ENCODE measurements at places on chromosomes 7 and 10. TPM values are rescaled to one million over a fixed set of nuclear protein-coding genes. Genes with fewer than 3 reads are reported as not detected.
A peak's percentile ranks its signal among the peaks of the same experiment; 100 is the strongest.

- DNase-seq: no peak
These were observed 437.6 kb downstream of the PCDH15 start for GRCh38 chr10:54363390-54363789.

- no peak for DNase-seq
These were observed 160.9 kb upstream of the NPY start for GRCh38 chr7:24123076-24123475.

- DNase-seq: no peak
These were observed 278.8 kb downstream of the GPR158 start for GRCh38 chr10:25453619-25454018.

DNA sequence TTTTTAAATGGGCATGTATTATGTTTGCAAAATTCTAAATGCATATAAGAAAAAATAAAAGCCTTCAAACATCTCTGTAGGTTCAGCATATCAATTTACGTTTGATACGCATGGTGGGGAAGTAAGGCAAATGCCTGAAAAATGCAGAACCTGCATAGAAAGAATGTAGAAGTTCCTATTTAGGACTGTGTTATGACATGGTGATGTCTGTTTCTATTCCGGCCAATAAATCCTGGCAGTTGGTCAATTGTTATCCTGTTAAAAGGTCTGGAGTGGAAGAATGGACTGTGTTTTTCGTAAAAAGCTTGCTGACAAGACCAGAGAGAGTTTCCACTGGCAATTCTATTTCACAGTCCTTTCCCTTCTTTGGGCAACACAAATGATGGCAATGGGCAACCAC lies 49.6 kb upstream of the CAV2 start:
- no peak for DNase-seq

GRCh38 chr7:33901199-33901598 lies 4.1 kb upstream of the BMPER start:
- no peak for DNase-seq

DNA sequence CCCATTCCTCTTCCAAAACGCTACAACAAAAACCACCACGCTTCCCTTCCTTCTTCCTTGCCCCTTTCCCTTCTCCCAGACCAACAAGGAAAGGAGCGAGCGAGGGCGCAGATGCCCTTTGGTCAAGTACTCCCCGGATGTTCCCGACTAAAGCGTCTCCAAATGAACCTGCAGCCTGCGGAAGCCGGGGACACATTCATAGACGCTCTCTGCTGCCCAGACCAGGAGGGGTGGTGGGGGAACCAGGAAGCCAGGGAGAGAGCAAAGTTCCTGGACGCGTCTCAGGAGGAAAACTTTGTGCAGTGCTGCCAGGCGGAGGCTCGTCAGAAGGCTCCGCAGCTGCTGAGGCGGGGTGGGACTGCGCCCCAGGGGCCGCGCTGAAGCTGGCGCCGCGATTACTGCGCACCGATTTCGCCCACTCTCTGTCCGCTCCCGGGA lies 754 bp downstream of the SEMA3D start:
- peak; percentile 69 for DNase-seq

GRCh38 chr10:11134411-11134810 lies 116.7 kb downstream of the CELF2 start:
- no peak for DNase-seq

GRCh38 chr7:103752995-103753394 lies 236.5 kb downstream of the RELN start:
- DNase-seq: no peak

DNA sequence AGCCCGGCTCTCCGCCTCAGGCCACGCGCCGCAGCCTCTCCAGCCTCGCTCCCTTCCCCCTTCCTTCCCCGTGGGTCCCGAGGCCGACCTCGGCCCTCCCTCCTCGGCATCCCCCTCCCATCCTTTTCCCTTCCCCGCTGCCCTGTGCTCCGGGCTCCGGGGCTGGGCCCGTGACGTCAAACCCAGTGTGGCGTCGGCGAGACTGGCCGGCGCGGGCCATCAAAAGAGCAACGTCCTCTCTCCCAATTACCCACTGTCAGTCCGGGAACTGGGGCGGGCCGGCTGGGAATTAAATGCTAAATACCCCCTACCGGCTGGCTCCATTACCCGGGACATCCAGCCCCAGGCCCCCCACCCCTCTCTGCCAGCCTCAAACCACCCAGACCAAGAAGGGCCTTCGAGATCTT lies 2.6 kb upstream of the GATA3 start:
- peak; percentile 91 for DNase-seq

DNA sequence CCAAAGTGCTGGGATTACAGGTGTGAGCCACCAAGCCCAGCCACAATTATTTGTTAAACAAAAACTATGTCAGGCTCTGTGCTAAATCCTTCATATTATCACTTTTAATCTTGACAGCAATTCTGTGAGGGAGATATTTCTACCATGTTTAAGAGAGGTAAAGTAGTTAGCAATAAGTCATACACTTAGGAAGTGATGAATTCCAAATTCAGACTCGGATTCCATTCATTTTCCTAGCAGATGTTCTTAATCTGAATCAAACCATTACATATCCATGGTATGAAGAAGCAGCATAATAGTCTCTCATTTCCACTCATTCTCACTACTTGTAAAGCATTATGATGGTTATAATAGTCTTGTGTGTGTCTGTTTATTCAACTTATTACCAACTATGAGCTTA lies 2.9 kb upstream of the CD36 start:
- DNase-seq: no peak

- no peak for DNase-seq
These were observed 372.3 kb upstream of the LRRN3 start for GRCh38 chr7:110718503-110719205.

GRCh38 chr10:58140691-58141347 lies 126.9 kb downstream of the IPMK start:
- DNase-seq: no peak

- no peak for DNase-seq
These were observed 177.3 kb upstream of the TNS3 start for GRCh38 chr7:47759056-47759706.

DNA sequence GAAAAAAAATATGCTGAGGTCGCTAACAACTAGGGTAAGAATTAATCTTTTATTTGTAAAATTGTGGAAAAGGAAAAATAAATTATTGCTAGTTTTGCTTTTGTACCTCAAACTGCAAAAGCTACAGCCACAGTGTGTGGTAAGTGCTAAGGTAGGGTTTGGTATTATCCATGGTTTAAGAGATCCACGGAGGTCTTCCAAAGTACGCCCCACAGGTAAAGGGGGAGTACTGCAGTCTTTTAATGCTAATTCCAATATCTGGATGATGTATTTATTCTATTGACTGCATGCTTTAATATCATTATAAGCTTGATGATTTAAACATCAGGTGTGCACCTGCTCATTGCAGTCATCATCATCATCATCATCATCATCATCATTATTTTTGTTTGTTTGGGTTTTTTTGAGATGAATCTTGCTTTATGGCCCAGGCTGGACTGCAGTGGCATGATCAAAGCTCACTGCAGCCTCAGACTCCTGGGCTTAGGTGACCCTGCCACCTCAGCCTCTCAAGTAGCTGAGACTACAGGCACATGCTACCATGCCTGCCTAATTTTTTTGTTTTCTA lies 38.4 kb upstream of the BMS1 start:
- DNase-seq: no peak

DNA sequence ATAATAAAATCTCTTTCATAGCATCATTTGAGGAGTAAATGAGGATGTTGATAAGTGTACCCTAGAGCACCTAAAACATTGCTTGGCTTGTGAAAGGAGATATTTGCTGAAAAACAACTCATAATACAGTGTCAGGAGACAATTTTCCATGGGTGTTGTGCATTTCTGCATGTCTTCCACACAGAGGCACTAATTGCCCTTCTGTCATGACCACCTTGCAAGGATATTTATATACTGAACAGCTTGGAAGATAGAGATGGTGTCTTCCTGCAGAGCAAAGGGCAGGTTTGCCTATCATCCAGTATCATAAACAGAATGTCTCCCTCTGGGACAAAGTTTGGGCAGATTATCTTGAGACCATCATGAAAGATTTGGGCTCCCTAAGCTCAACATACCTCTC lies 495.2 kb upstream of the LRRN3 start:
- peak; percentile 8 for DNase-seq

- no peak for DNase-seq
These were observed 240.3 kb upstream of the KAT6B start for GRCh38 chr10:74586088-74586585.

- no peak for DNase-seq
These were observed 54.7 kb upstream of the STEAP4 start for GRCh38 chr7:88361357-88361756.

- peak; percentile 2 for DNase-seq
These were observed 52.4 kb downstream of the ZNF365 start for GRCh38 chr10:62426600-62426999.

DNA sequence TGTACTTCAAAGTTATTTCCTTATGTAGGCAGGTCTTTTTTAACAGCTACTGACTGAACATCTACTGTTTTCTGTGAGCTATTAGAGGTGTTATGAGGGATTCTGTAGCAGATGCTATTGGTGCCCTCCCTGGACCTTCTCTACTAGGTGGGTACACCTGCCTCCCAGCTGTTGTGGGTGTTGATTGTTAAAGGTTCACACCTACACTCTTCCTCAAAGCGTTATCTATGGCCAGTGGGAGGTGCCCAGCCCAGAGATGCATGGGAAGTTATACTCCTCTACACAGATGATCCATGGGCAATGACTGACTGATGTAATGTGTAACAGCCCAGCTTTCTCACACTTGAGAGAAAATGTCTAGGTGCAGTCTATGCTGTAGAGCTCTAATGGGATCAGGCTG lies 127.7 kb downstream of the PRKG1 start:
- DNase-seq: no peak

DNA sequence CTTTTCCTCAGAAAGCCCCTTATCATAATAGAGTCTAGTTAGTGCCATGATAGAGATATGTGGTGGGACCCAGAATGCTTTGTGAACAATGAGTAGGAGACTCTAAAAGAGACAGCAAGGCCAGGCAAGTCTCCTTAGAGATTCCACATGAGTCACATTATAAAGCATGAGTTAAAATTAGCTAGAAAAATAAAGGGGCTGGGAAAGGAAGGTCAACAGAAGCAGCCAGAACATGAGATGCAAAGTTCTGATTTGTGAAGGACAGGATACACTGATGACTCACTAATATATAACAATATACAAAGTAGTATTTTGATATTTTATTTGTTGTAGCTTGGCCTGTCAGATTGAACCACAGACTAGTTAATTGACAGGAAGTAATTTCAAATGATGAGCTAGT lies 25.3 kb upstream of the SNX13 start:
- no peak for DNase-seq

GRCh38 chr10:60760711-60761210 lies 17.5 kb upstream of the CDK1 start:
- no peak for DNase-seq

DNA sequence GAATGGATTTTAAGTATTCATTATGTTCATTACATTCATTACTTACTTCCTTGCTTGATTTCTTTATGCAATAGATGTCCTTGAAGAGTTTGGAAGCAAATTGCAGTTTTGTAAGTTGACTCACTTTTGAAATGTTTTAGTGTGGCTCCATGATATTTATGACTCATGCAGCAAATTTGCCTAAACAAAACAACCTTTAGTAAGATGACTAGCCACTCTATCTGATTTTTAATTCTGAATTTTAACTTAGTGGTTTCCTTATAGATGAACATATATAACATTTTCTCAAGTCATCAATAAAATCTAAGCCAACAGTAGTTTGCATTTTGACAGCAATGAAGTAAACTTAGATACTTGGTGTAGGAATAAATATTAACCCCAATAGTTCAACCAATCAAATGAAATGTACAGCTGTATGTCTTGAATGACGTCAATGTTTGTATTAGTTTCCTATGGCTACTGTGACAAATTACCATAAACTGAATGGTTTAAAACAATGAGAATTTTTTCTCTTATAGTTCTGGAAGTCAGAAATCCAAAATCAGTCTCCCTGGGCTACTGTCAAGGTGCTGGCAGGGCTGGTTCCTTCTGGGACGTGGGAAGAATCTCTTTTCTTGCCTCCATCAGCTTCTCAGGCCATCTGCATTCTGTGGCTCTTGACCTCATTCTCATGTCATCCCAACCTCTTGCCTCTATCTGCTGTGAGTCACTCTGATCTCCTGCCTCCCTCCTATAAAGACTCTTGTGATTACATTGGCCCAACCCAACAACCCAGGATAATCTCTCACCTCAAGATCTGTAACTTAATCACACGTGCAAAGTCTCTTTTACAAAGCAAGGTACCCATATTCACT lies 73.4 kb downstream of the AHR start:
- no peak for DNase-seq

Gene TMEM130
- total RNA-seq: 1.0 TPM

Gene POU6F2
- total RNA-seq: 4.0 TPM

Gene OR2A12
- not detected for total RNA-seq

Gene FAS
- 11.1 TPM for total RNA-seq

Gene ACSL5
- not detected for total RNA-seq

Gene ZNF398
- 12.2 TPM for total RNA-seq

Gene FAM25G
- total RNA-seq: not detected

Gene ST8SIA6
- 4.4 TPM for total RNA-seq

Gene SOSTDC1
- total RNA-seq: 1.9 TPM

Gene NXPH1
- not detected for total RNA-seq

Gene MMP21
- not detected for total RNA-seq

Gene ENTPD1
- 0.46 TPM for total RNA-seq

Gene JCAD
- 1.3 TPM for total RNA-seq

Gene FFAR4
- 0.04 TPM for total RNA-seq

Gene CHN2
- total RNA-seq: 6.6 TPM

Gene MRLN
- total RNA-seq: not detected

Gene CEP55
- 57.7 TPM for total RNA-seq

Gene ADAM22
- total RNA-seq: 10.7 TPM
